Parietal lobe (tissue), 2 donors: ENCODE measurements at places on chromosomes 11 and 22. TPM values are rescaled to one million over a fixed set of nuclear protein-coding genes. Genes with fewer than 3 reads are reported as not detected.

The C11orf86 gene
- not detected for total RNA-seq

The SAA4 gene
- total RNA-seq = not detected

The CASP5 gene
- total RNA-seq = not detected

The PGA5 gene
- total RNA-seq = not detected

The KCNQ1 gene
- not detected for total RNA-seq

The KCNC1 gene
- 15.7 TPM for total RNA-seq

The MMP8 gene
- total RNA-seq = not detected

The TIRAP gene
- 3.8 TPM for total RNA-seq

The OR6T1 gene
- not detected for total RNA-seq

The PTPRCAP gene
- total RNA-seq = 0.63 TPM

The GLYATL1B gene
- total RNA-seq = not detected

The PRR33 gene
- not detected for total RNA-seq

The NCF4 gene
- total RNA-seq = not detected

The FREY1 gene
- 4.4 TPM for total RNA-seq
